ENCODE measurements at places on chromosomes 1 and 21.

DNA sequence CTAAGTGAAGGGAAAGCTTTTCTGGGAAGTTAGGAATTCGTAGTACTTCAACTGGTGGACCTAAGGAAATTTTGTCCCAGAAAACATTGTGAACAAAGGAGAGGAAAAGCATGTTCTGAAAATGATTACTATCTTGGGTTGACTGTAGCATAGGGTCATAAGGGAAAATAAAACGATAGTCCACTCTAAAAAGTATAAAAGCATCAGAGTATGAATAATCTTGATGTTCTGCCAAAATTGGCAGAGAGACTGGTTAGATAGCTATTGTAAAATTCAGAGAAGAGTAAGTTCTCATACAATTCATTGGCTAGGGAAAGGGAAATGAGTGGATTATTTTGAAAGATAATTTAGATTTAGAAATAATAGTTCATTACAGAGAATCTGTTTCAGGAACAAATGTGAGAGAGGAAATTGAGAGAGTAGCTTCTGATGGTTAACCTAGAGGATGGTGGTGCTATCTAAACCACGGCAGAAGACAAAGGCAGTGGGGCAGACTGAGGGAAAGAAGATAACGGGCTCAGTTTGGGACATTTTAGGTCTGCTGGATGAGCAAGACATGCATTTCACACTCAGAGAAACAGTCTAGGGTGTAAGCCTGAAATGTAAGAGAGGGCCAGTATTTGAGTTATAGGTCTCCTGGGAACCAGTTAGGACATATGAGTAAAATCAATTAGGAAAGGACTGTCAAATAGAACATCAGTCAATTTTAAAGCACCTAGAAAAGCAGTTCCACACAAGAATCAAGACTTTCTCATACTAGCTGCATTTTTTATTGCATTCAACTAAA lies 799.3 kb upstream of the CXADR start:
- no peak for DNase-seq

- DNase-seq, result no peak
These were observed 28.8 kb upstream of the PDPN start for GRCh38 chr1:13554798-13555197.

DNA sequence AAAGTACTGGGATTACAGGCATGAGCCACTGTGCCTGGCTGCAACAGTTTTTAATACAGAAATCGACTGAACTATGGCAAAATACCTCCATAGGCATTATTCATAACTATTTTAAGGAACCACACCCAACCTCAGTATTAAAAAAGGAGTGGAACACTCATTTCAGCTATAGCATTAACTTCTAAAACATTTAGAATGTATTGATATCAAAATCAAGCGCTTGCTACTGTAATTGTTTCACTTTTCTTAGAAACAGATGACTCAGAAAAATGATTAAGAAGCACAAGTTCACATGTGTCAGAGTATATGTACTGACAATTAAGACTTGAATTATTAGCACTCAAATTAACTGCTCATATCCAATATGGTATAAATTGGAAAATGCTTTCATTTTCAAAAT lies 15.1 kb downstream of the AIDA start:
- DNase-seq, result no peak

GRCh38 chr1:180221462-180221861 lies 8.6 kb upstream of the LHX4 start:
- no peak for DNase-seq

DNA sequence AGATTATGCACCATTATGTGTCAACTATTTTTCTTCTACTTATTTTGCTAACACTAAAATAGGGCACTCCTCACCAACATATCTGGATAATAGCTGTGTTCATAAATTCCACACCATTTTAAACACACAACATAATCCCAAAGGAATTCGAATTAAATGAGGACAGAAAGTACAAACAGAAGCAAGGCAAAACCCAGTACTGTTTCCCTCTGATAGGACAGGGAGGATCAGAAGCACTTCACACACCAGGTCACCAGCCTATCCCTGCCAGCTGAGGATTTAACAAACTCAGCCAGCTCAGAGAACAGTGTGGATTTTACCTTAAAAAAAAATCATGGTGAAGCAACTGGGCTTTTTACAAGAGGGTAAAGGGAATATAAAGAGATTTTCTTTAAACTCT lies 20.0 kb downstream of the CRYZ start:
- DNase-seq, result no peak

GRCh38 chr1:119632841-119633240 lies 15.2 kb downstream of the ZNF697 start:
- no peak for DNase-seq

DNA sequence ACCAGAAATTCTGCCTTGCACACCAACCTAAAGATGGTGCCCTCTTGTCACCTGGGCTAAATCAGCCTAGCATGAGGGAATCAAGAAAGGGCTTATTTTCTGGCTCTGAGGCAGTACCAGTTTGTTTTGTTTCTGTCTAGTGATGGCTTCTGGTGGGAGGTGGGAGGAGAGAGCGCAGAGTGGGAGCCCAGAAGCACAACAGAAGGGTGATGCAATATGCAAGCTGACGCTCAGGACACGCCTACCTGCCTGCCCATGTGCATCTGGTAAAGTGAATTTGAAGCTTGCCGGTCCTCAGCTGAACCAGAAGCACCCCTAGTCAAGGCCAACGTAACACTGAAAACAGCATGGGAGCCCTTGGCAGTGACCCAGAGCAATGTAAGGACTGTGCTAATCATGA lies 138.4 kb upstream of the TIAM1 start:
- no peak for DNase-seq

- no peak for DNase-seq
These were observed 202.9 kb downstream of the NCAM2 start for GRCh38 chr21:21200939-21201615.

DNA sequence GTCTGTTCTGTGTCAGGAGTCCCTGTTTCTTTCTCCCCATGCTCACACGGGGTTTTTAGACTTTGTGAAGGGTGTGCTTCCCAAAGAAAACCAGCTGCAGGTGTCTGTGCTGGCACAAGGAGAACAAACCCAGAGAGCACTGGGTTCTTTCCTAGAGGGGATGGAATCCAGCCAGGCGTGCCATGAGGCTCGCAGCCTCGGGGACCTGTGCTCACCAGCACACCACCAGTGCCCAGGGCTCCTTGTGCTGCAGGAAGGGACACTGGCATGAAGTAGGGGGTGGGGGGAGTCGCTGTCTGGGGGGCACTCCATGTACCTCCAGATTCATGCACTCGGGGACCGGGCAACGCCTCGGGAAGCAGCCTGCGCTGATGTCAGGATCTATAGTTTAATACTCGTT lies 57.9 kb downstream of the AGPAT3 start:
- DNase-seq, result no peak

GRCh38 chr1:223343692-223344091 lies 20.3 kb downstream of the SUSD4 start:
- no peak for DNase-seq

GRCh38 chr1:11789126-11790067 lies 16.4 kb downstream of the MTHFR start:
- peak; percentile 21 for DNase-seq

DNA sequence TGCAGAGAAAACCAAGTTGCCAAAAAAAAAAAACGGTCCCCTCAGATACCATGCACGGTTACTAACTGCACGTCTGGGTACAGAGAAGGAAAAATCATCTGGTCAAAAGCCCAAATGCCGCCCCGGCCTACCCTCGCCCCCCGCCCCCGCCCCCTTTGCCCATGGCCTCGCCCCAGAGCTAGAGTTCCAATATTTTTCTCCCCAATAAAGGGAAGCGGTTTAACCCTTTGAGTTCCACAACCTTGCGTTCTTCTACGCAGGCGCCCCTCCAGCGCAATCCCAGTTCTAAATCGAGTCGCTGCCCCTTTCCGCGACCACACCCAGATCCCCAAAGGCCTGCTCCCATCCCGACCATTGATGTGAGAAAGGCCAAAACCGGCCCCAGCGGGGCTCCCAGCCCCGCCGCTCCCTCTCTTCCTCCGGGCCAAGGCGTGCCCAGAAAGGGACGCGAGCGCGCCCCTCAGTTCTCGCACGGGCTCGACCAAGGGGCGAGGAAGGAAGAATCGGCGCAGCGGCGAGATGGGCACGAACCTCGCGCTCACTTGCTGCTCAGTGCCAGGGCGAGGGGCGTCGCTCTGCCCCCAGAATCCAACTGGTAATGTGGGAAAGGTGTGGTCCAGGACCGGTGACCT lies 797 bp downstream of the WDR47 start:
- peak; percentile 21 for DNase-seq

DNA sequence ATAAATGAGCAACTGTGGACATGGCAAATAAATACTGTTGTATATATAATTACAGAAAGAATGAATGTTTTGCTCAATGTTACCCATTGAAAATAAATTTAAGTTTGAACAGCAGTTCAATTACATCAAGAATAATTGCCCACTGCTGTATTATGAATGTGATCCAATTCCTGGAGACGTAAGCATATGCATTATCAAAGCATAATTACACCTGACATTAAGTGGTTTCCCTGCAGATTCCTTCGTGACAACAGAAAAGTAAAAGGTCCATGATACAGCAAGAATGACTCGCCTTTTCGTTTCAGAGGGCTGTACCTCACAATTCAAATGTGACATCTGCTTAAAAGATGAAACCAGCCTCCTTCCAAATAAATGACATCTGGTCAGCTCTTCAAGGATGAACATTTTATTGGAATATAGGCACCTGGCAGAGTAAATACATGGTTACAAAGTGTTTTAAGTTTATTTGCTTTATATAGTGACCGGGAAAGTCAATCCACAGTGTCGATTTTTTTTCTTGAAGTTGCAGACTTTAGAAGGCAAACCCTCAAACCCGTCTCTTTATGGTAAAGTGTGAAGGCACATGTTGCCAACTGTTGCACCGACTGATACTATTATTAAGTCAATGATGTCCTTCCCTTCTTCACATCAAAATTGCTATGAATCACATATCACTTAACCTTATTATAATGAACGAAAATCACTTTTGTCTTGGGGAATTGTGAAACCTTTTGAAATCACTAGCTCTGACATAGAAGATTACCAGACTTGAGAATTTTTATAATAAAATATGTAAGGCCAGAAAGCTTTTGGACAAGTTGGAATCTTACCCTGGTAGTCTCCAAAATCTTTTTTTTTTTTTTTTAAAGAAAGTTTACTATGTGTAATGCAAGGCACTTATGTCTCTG lies 36.2 kb upstream of the EDEM3 start:
- no peak for DNase-seq

DNA sequence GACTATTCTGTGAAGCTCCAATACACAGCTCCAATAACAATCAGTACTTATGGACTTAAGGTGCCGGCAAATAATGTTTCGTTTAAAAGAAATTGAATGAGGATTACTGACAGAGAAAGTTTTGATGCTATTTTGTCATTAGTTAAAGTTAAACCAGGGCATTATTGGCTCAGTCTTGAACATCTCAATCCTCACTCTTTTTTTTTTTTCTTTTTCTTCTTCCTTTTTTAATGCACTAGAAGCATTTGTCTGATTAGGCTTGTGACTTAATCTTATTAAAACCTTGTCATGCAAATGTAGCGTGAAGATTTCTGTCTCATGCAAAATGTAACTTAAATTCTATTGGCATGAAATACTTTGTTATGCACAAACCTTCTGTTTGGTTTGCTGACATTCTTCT lies 346.8 kb upstream of the ADGRL2 start:
- no peak for DNase-seq

DNA sequence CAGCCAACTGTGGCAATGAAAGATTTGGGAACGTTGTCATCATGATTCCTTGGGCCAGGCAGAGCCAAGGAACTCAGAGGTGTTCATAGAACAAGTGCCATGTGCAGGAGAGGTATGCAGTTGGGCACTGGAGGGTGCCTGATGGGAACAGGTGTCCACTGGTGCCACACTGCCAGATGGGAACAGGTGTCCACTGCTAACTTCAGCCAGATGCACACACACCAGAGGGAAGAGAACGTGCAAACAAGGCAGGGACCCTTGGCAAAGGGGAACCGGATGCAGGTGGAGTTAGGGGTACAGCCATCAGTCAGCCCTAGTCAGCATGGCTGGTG lies 13.5 kb downstream of the OLFML2B start:
- DNase-seq, result no peak

- no peak for DNase-seq
These were observed 79.0 kb upstream of the SYT6 start for GRCh38 chr1:114232691-114233090.

DNA sequence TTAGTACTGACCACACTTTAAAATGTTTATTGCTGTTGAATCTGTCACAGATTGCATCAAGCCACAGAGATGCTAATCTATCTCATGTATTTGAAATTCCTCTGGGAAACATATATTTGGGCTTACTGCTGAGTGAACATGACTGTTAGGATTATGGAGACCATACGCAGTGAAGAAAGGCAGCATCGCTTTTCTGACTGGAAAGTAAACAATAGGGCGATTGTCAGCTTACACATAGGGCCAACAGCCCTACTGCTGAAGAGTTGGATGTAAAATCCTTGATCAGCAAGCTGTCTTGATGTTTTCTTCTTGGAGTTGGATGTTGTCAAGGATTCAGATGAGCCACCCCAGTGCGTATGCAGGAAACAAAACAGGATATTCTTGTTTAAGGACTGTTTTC lies 368.7 kb upstream of the ADGRL2 start:
- no peak for DNase-seq

GRCh38 chr1:117664314-117664713 lies 58.5 kb downstream of the TENT5C start:
- no peak for DNase-seq

- DNase-seq, result no peak
These were observed 65.0 kb downstream of the RGS5 start for GRCh38 chr1:163137556-163138265.

DNA sequence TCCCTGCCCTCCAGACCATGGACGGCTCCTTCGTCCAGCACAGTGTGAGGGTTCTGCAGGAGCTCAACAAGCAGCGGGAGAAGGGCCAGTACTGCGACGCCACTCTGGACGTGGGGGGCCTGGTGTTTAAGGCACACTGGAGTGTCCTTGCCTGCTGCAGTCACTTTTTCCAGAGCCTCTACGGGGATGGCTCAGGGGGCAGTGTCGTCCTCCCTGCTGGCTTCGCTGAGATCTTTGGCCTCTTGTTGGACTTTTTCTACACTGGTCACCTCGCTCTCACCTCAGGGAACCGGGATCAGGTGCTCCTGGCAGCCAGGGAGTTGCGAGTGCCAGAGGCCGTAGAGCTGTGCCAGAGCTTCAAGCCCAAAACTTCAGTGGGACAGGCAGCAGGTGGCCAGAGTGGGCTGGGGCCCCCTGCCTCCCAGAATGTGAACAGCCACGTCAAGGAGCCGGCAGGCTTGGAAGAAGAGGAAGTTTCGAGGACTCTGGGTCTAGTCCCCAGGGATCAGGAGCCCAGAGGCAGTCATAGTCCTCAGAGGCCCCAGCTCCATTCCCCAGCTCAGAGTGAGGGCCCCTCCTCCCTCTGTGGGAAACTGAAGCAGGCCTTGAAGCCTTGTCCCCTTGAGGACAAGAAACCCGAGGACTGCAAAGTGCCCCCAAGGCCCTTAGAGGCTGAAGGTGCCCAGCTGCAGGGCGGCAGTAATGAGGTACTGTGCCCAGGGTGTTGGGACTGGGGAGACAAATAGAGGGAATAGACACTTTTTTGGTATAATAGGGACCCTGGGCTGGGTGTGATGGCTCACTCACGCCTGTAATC lies 1.0 kb downstream of the ZBTB48 start:
- peak; percentile 40 for DNase-seq

- DNase-seq, result peak; percentile 94
These were observed 676 bp downstream of the MORC3 start for GRCh38 chr21:36320421-36321324.

GRCh38 chr1:16913181-16913832 lies 8.4 kb upstream of the CROCC start:
- no peak for DNase-seq

GRCh38 chr1:204602111-204602579 lies 83.4 kb downstream of the LRRN2 start:
- DNase-seq, result no peak

GRCh38 chr1:53739109-53739681 lies at the start of gene GLIS1:
Gene GLIS1 (minus strand): TSS chr1:53739164. CDS start chr1:53738064, 1,100 bp downstream.
- no peak for DNase-seq

GRCh38 chr21:16597753-16598152 lies 868.0 kb downstream of the USP25 start:
- DNase-seq, result no peak
